ENCODE measurements at places on chromosomes 2 and 18.

DNA sequence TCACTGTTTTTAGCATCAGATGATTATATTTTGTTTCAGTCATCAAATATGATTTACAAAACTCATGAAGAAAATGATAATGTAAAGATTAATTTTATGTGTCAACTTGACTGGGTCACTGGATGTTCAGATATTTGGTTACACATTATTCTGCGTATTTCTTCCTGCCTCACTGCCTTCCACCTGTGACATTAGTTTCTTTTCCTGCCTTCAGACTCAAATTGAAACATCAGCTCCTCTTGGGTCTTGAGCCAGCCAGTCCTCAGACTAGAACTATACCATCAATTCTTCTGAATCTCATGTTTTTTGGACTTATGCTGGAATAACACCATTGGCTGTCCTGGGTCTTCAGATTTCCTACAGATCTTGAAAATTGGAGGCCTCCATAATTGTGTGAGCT lies 96.7 kb downstream of the ZNF385B start:
- no peak for DNase-seq

GRCh38 chr2:138622613-138623012 lies 121.0 kb downstream of the SPOPL start:
- no peak for DNase-seq

DNA sequence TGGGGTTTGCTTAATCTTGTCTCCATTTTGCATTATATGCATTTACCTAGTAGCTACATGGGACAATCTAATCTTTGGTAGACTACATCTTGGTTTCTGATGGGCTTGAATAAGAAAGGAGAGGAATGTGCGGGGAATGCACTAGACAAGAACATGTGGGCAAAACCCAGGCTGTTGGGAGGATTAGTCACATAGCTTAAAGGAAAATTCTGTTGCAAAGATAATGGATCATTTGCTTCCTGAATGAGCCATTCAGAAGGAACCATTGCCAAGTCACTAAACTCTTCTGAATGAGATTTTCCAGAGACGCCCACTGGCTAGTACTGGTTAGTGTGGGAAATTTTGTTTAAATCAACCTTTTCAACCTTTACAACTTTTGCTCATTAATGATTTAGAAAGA lies 84.8 kb downstream of the OSBPL6 start:
- DNase-seq: no peak

DNA sequence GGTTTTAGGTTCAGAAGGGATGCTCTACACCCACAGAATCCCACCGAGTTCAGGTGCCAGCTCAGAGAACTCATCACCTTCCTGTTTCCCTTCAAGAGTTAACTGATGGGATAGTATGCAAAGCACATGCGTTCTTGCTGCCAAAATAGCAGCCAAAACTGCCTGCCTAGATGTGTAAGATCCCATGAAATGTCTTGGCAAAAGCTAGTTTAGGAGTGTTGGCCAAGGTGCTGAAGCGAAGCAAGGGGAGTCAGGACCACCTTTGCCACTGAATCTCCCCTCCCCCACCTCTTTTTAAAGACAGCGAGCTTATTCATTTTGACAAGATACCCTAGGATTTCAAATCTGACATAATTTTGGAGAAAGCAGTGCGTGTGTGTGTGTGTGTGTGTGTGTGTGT lies 2.1 kb downstream of the DOCK10 start:
- DNase-seq: no peak

GRCh38 chr18:59656373-59656887 lies 40.8 kb downstream of the CCBE1 start:
- no peak for DNase-seq

DNA sequence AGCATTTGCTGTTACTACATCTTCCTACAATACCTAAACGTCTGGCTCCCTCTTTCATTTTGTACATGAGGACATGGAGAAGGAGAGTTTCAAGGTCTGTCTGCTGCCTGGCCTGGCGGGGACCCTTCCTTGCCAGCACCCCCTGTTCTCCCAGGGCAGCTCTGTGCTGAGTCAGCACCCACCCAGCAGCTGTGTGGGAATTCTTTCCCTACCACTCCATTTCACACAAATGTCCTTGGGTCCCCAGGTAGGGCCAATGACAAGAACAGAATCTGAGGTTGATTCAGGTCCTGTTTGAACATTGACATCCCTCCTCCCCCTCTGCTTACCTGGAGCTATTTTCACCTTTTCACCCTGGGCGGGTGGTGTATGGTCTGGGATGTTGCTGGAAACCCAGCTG lies 129.9 kb upstream of the ITGA6 start:
- no peak for DNase-seq

DNA sequence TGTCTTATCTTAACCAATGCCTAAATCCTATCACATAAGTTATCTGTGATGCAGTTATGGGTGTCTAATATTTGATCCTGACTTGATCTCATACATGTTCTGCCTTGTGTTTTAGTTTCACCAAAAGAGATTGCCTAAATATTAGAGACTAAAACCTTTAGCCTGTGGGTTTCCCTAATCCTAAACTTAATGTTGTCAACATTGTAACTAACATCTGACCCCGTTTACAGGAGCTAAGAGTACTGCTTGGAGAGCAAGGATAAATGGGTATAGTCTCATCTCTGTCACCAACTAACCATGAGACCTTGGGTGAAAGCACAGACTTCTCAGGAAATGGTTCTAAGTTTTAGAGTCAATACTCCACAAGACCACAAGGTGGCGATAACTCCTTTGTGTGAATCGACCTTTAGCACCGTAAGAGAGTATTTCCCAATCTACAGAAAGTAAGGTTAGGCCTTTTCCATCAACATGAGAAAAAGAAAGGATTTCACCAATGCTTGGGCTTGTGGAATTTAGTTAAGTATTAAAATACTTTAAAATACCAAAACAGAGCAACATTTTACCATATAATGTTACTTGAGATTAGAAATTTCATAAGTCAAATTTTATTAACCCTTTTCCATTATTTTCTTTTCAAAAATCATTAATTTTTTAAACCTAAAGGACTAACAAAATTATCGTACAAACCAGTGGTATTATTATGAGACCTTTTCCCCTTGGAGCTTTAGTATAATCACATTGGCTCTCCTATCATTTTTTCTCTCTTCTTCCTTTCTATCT lies 60.5 kb downstream of the G6PC2 start:
- no peak for DNase-seq

DNA sequence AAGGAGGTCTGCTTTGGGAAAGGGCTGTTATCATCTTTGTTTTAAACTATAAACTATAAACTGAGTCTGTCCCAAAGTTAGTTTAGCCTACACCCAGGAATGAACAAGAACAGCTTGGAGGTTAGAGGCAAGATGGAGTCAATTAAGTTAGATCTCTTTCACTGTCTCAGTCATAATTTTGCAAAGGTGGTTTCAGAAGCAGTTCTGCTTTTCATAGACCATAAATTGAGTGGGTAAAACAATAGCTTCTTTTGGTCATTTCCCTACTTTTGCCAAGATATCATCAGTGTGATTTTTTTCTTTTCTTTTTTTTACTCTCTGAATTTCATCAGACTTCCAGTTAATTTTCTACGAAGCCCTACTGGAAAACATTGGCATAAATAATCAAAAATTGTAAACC lies 117.0 kb downstream of the AP1S3 start:
- DNase-seq: no peak

GRCh38 chr18:12091538-12092141 lies 2.0 kb upstream of the ANKRD62 start:
- no peak for DNase-seq

DNA sequence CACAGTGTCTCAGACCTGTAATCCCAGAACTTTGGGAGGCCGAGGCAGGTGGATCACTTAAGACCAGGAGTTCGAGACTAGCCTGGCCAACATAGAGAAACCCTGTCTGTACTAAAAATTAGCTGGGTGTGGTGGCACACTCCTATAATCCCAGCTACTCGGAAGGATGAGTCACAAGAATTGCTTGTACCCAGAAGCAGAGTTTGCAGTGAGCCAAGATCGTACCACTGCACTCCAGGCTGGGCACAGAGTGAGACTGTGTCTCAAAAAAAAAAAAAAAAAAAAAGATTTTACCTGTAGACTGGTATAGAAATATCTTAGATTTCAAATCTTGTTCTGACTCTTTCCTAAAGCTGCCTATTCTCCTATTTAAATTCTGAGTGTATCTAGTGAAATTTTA lies 7.2 kb upstream of the KLHL29 start:
- DNase-seq: no peak

DNA sequence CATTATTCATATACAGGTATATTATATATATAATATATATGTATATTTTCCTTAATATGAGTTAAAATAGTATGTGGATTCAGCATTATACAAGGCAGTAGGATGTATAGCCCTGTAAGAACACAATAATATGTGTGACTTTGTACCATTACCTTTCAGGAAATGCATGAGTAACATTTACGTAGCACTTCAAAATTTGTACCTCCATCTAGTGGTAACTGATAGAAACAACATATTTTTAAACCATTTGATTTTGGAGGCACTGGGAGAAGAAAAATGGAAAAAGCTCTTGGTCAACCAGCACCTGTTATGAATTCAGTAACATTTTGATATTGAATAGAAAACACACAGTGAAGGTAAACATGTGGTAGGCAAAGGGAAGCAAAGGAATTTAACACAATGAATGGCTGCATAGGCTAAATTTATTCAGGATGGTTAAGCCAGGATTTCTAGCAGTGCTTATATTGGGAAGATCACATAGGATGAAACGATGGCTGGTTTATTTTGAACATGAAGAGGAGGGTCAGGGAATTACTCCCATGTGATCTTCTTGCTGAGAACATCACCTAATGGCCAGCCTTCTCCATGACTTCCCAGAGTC lies 565.5 kb downstream of the CCDC85A start:
- no peak for DNase-seq

DNA sequence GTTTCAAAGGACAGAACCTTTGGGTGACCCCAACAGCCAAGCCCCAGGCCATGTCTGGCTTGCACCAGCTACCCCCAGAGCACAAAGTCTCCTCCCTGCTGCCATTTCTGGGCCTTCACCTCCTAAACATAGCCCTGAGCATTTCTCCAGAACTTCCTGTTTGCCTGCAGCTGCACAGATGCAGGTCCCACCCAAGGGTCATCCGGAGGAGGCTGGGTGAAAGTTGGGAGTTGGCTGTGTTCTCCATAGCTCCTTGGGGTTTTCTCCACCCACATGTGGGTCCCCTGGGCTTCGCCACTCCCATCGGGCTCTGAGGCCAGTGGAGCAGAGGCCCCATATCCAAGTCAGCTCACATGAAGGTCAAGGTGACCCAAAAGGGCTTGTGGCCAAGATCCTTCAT lies 4.3 kb downstream of the TNP1 start:
- no peak for DNase-seq

DNA sequence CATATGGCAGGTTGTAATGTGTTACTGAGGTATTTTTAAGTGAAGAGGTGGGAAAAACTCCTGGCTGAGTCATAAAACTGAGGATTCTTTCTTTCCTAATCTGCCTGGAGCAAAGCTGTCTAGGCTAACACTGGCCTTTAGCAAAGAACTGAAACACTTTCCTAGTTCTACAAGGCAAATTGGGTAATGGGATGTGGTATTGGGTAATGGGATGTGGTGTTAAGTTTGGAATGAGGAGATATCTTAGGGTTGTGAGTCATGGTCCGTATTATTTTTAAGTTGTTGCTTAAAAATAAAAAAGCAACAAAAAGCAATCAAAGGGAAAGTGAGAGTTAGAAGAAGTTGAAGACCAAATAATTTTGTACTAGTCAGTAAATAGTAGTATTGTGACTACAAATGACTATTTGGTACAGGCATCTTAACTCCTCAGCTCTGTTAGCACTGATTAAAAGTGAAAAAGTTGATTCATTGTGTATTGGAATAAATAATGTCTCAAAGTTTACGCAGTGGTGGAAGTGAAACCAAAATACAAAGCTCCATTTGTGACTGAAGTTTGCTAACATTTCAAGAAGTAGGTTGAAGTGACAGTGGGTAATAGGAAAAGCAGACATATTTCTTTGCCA lies 216.8 kb downstream of the CAMKMT start:
- no peak for DNase-seq

GRCh38 chr2:171482308-171482707 lies 40.0 kb upstream of the CYBRD1 start:
- no peak for DNase-seq

DNA sequence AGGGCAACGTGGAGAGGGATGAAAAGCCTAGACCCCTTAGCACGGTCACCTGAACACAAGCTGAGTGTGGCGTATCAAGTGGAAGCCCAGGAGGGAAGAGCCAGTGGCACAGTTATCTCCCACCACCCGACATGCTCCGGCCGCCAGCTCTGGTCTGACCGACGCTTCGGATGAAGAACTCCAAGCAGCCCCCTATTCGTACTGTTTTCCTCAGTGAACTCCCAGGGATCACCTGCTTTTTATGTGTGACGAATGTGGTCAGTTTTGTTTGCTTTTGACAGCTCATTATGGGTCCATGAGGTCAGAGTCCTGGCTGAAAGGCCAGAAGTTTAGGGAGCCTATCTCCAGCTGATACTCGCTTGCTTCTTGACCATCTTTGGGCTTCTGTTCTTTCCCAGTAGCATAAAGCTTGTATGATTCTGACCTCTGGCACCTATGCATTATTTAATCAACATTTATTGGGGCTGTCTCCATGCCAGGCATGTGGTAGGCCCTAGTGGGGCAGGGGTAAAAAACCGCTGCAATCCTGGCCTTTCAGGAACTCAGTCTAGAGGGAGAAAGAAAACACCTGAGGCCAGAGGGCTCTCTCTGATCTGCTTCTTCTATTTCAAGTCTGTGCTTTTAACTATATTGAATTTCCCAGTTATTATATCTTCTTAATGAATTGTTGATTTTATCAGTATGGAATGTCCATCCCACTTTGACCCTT lies 33.0 kb upstream of the MRPL33 start:
- no peak for DNase-seq

- no peak for DNase-seq
Measured at GRCh38 chr2:135226961-135227360, 174.9 kb downstream of the RAB3GAP1 start.
